Right hindlimb (tissue), 1 donor: ENCODE measurements at places on chromosomes 1 and 21.
A peak's percentile ranks its signal among the peaks of the same experiment; 100 is the strongest.

GRCh38 chr1:152855661-152856060 is 4.1 kb upstream of the LCE7A start:
- DNase-seq, result no peak

DNA sequence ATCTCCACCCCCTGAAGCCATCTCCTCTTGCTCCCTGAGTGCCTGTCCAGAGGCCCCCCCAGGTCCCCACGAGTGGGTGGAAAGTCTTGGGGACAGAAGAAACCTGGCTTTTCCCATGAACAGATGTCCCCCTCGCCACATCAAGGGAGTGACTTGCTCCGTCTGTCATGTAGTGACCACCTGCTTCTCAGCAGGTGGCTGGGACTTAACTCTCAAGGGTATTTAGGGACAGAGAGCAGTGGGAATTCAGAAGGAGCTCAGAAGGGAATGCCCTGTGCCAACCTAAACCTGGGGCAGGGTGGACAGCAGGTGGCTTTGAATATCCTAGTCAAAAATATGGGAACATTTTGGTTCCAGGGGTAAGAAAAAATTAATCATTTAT is 139.8 kb downstream of the PRDM16 start:
- no peak for DNase-seq

- DNase-seq, result no peak
Measured at GRCh38 chr1:205061227-205061626, 18.2 kb downstream of the CNTN2 start.

- no peak for DNase-seq
Measured at GRCh38 chr1:86998727-86999126, 84.3 kb downstream of the HS2ST1 start.

DNA sequence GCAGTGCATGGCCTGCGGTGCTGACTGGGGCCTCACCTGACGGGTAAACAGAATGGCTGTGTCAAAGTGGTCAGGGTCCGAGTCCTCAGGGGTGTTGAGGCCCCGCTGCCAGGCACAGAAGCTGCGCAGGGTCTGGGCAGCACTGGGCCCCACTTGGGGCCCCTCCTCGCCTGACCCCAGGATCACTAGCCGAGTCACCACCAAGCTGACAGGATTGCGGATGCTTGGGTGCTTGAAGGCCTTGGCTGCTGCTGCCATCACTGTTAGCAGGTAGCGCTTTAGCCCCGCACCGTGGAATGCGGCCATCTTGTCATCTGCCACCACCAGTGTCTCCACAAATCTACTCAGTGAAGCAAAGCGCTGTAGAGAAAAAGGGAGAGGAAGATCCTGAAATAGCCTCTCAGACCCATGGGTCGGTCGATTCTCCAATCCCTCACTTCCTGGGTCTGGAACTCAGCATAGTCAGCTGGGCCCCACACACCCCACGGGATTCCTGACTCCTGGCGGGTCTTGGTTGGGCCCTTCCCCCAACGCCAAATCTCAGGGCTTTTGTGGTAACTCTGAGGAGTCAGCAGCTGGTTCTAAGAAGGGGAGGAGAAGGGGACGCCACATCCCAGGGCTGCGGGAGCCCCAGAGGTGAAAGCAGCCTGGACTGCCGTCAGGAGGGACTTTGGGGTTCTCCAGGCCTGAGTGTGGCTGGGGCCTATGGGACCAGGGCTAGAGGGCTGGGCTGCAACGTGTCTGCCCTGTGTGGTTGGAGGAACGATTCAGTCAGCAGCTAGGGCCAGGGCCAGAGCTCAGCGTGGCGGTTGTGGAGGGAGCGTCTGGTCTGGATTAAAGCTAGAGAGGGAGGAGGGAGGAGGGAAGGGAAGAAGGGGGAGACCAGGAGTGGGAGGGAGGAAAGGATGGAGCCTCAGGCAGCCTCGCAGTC is 2.1 kb downstream of the ADAMTS4 start:
- peak; percentile 93 for DNase-seq

DNA sequence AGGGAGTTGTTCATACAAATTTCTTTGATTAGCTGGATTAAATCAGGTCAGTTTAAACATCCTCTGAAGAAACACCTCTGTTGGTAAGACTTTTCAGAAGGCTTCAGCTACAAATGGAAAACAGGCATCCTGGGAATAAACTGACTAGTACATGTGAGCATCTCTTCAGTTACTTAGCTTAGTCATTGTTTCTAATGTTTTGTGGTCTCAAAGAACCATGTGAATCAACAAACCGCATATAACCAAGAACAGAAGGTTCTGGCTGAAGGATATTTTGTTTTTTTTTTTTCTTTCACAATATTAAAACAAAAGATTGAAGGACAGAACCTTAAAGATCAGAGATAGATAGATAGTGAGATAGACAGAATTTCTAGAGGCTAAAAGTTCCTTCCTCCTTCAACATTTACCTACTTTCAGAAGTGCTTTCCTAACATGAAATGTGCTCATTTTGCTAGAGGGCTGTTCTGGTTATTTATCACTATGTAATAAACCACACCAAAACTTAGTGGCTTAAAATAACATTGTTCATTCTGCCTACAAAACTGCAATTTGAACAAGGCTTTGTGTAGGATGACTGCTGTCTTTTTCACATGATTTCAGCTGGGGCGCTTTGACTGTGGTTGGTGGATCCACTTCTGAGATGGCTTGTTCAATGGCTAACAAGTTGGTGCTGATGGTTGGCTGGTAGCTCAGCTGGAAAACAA is 119.8 kb upstream of the PTGFR start:
- DNase-seq, result no peak

DNA sequence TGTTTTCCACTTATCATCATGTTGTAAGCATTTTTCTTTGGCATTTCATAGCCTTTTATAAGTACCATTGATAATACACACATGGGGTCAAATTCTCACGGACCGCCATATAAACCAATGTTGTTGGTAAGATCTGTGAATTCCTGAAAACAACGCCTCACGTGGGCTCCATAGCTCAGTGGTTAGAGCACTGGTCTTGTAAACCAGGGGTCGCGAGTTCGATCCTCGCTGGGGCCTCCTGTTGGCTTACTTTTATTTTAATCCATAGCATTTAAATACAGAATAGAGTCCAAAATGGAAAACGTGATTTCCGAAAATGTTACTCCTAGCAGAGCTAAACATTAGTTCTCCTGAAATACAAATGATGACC is 83.1 kb downstream of the HHIPL2 start:
- DNase-seq, result peak; percentile 51

- DNase-seq, result peak; percentile 85
Measured at GRCh38 chr1:182588500-182589396, at the start of gene RNASEL. Gene RNASEL (minus strand): TSS chr1:182589256. CDS start chr1:182586806, 2,450 bp downstream.

DNA sequence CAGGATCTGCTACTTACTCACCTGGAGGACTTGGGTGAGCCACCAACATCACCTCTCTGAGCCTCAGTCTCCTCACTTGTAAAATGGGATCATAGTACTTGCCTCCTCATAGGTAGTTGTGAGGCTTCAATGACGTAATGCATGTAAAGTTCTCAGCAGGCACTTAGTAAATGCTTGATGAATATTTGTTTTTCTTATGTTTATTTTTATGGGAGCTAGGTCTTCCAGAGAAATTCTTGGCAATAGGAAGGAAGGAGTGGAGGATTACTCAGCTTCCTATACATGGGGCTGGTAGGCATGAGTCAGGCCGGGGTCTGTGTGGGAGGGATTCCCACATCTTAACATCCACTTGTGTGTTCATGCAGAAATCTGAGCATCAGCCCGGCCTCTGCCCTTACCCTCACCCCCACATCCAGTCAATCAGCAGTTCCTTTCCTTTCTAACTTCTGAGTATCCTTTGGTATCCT is 95.4 kb upstream of the USP24 start:
- DNase-seq, result peak; percentile 60

DNA sequence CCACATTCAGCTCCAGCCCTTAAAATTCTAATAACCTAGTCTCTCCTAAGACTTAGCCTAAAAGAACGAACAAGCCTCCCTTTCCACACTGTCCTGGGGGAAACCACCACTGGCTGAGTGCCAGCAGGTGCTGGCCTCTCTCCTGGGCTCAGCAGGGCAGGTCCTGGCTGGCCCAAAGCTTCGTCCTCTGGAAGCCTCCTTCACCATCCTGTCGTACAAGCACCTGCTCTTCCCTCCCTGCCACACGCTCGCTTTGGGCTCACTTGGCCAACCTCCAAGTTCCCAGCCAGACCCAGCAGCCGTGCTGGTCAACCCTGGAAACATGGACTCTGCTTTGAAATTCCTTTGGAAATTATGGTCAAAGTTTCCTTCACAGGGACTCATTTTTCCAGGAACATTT is 58.2 kb upstream of the SLC25A33 start:
- no peak for DNase-seq

- DNase-seq, result no peak
Measured at GRCh38 chr1:27148591-27148990, 6.3 kb downstream of the SLC9A1 start.

DNA sequence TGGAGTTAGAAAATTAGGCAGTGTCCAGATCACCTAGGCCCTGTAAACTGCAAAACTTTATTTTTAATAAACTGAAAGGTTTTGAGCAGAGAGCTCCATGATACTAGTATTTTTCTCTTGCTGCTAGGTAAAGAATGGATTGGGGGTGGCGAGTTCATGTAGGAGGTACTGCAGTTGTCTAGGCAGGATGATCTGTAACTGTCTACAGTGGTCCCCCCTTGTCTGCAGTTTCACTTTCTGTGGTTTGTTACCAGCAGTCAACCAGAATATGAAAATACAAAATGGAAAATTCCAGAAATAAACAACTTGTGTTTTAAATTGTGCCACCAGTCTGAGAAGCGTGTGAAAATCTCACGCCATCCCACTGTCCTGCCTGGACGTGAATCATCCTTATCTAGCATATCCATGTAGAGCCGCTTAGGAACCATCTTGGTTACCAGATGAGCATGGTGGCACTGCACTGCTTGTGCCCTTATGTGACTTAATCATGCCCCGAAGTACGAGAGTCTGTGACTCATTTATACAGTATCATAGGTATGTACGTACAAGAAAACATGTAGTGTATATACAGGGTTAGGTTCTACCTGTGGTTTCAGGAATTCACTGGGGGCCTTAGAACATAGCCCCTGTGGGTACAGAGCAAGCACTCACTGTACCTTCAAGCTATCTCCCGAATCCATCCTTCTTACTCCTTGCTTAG is 94.2 kb downstream of the AHCTF1 start:
- DNase-seq, result no peak

DNA sequence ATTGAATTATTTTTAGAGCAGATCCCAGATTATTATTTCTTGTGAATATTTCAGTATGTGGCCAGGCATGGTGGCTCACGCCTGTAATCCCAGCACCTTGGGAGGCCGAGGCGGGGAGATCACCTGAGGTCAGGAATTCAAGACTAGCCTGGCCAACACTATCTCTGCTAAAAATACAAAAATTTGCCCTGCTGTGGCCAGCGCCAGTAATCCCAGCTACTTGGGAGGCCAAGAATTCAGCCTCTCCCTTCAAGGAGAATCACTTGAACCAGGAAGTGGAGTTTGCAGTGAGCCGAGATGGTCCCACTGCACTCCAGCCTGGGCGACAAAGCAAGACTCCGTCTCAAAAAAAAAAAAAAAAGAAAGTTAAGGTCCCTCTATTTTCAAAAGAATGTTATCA is 4.3 kb downstream of the OSBPL9 start:
- no peak for DNase-seq

DNA sequence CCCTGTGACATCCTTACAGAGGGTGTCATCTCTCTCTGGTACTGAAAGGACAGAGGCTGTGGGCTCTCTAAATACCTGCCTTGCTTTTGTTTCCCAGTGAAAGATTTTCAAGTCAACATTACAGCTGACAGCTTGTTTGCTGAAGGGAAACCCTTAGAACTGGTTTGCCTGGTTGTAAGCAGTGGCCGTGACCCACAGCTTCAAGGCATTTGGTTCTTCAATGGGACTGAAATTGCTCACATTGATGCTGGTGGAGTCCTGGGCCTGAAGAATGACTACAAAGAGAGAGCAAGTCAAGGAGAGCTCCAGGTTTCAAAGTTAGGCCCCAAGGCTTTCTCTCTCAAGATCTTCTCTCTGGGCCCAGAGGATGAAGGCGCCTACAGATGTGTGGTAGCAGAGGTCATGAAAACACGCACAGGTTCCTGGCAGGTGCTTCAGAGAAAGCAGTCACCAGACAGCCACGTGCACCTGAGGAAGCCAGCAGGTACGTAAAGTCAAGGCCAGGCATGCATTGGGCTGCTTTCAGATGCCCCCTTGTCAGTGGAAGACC is 11.8 kb downstream of the CD101 start:
- DNase-seq, result no peak

DNA sequence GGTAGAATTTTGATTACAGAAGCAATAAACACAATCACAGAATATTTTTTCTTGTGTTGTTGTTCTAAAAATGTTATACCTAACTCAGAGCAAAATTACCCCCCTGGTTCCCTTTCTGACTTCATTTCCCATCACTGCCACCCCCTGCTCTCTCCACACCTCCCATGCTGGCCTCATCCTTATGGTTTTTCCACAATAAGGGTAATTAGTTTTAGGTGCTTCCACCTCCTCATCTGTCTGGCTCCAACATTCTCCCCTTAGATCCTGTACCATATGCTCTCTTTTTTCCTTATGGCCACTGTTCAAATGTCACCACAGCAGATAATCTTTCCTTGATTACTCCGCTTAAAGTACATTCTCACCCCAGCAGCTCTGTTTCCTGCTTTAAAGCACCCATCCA is 2208.6 kb downstream of the MRPL39 start:
- DNase-seq, result no peak

- DNase-seq, result peak; percentile 26
Measured at GRCh38 chr1:161427733-161428516, 60.2 kb upstream of the CFAP126 start.

GRCh38 chr21:46636550-46637285 is 1.2 kb downstream of the PRMT2 start:
- no peak for DNase-seq

DNA sequence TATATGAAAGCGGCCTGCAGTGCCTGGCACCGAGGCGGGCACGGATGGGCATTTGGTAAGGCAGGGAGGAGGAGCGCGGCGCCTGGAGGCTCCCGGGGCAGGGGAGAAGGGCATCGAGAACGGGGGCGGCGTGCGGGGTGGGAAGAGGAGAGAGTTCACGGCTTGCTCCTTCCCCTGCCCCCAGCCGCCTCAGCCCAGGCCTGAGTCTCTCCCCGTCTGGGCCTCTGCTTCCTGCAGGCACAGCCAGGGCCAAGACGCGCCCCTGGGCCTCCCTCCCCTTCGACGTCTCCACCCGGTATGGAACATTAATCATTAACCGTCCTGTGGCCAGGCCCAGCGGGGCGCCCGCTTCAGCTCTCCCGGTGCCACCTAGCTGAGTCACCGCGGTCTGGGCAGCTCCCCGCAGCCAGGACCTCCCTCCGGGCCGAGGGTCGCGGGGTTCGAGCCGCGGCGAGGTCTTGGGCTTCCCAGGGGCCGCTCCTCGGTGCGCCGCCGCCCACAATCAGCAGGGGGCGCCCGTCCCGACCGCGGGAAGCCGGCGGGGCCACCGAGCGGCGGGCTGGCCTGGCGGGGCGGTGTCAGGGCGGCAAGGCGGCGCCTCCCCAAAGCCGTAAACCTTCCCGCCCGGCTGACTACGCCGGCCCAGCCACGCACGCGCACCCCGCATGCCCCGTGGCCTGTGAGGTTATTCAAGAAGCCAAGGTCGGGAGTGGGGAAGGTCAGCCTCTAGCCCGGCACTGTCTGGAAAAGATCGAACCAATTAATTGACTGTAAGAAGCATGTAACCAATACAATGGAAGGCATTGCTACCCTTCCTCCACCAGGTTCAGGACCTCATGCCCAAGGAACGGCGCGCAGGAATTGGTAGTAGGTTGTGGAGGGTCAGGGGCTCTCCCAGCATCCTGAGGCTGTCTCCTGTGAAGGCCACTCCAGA is 23.4 kb upstream of the RD3 start:
- peak; percentile 90 for DNase-seq

GRCh38 chr1:248822148-248823032 is 3.3 kb downstream of the SH3BP5L start:
- no peak for DNase-seq

GRCh38 chr1:74790453-74790852 is 57.5 kb downstream of the TYW3 start:
- no peak for DNase-seq
